ENCODE measurements at places on chromosomes 2 and 18. TPM values are rescaled to one million over a fixed set of nuclear protein-coding genes. Genes with fewer than 3 reads are reported as not detected.

DNA sequence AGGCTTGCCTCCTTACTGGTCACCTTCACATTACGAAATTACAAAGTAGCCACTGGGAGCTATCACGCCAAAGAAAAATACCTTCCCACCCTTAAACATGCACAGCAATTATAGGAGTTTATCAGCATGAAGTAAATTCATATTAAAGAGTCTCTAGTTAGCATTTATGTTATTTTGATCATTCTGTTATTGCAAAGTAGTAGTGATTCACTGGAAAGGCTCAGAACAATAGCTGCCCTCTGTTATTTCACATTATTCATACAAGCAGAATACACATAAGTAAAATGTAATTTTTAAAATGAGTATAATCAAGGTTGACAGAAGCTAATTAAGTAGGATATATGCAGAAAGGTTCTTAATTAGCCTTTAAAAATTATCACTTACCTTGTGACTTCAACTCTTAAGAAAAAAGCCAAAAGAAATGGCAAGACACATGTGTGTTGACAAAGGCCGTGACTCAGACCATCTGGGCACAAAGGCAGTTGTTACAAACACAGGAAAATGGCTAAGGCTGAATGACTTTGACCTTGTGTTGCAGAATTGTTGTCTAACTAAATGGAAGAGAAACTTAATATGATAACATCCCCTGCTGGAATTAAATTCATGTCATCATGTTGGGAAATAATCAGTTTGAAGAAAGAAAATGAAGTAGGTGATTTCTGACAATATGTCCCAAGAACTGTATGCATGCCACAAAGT, 108.3 kb downstream of the ARL6IP6 start:
- H3K27ac ChIP-seq: no peak overlapping the region
- DNase-seq: no peak
- no peak overlapping the region for H3K4me3 ChIP-seq
- no peaks in the 10 kb centered on the region for H3K4me1 ChIP-seq
- no peaks in the 10 kb centered on the region for H3K36me3 ChIP-seq
- no peaks in the 10 kb centered on the region for H3K27me3 ChIP-seq

- no peaks in the 10 kb centered on the region for H3K27me3 ChIP-seq
- H3K4me1 ChIP-seq: no peaks in the 10 kb centered on the region
- no peak overlapping the region for H3K27ac ChIP-seq
- no peak for DNase-seq
Observed at GRCh38 chr2:27823569-27823968, 52.0 kb downstream of the MRPL33 start.

GRCh38 chr2:134074619-134075018, 179.3 kb upstream of the MGAT5 start:
- H3K27me3 ChIP-seq: peaks cover 6% of the 10 kb centered on the region
- H3K36me3 ChIP-seq: no peaks in the 10 kb centered on the region
- H3K4me3 ChIP-seq: no peak overlapping the region
- no peaks in the 10 kb centered on the region for H3K4me1 ChIP-seq
- H3K27ac ChIP-seq: no peak overlapping the region
- DNase-seq: no peak

DNA sequence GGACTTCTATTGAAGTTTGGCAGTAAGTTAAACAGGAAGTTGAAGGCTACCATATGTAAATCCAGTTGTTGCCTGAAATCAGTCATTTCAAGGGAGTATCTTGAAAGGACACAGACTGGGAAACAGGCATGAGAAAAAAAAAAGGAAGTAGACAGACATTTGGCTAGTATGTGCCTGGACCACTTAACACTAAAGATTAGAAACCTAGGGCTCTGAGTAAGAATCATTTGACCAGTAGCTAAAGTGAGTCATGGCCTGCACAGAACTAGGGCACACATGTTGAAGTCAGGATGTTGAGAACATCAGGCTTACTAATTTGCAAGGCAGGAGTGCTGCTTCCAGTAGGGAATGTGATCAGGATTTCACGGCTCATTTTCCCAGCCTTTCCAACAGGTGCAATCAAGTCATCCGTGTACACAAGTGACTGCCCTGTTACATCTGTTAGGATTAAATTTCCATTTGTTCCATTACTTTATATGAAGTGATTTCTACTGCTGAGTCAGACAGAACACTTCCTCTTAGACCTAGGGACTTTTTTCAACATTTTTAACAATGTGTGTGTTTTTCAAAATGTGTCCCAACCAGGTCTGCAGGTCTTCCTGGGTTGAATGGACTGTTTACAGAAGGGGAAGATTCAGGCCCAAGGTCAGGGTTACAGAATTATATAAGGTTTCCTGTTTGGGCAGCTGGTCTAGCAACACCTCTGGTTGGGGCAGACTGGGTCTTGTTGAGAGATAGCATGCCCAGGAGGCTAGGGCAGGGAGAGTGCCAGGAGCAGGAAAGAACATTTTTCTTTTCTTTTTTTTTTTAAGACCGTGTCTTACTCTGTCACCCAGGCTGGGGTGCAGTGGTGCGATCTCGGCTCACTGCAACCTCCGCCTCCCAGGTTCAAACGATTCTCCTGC, 145.6 kb downstream of the TGIF1 start:
- DNase-seq: peak; percentile 51
- H3K36me3 ChIP-seq: peaks cover 11% of the 10 kb centered on the region
- H3K27ac ChIP-seq: peak overlapping the region; percentile 94
- peaks cover 72% of the 10 kb centered on the region for H3K4me1 ChIP-seq

- H3K36me3 ChIP-seq: no peaks in the 10 kb centered on the region
- H3K27me3 ChIP-seq: peaks cover 5% of the 10 kb centered on the region
- H3K27ac ChIP-seq: peak overlapping the region; percentile 21
- no peak for DNase-seq
- peak overlapping the region; percentile 1 for H3K4me3 ChIP-seq
Observed at GRCh38 chr2:70817284-70817954, 3.0 kb downstream of the CLEC4F start.

- DNase-seq: no peak
- no peaks in the 10 kb centered on the region for H3K27me3 ChIP-seq
- no peaks in the 10 kb centered on the region for H3K4me1 ChIP-seq
Observed at GRCh38 chr2:14743861-14744260, 111.3 kb downstream of the LRATD1 start.

DNA sequence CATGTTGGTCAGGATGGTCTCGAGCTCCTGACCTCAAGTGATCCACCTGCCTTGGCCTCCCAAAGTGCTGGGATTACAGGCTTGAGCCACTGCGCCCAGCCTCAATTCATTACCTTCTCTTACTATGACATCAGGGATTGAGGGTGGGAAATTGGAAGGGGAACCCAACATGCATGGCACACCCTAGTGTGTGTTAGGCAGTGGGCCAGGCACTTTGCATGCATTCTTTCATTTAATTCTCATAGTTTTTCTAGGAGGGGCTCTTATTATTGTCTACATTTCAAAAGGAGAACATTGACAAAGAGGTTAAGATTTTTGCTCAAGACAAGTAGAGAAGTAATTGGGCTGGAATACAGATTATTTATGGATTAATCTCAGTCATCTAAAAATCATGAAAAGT, 10.9 kb upstream of the DNAJB2 start:
- H3K4me3 ChIP-seq: no peak overlapping the region
- no peaks in the 10 kb centered on the region for H3K27me3 ChIP-seq
- H3K27ac ChIP-seq: no peak overlapping the region

- H3K36me3 ChIP-seq: no peaks in the 10 kb centered on the region
- H3K27ac ChIP-seq: no peak overlapping the region
- no peaks in the 10 kb centered on the region for H3K4me1 ChIP-seq
- H3K27me3 ChIP-seq: no peaks in the 10 kb centered on the region
- no peak overlapping the region for H3K4me3 ChIP-seq
Observed at GRCh38 chr2:2263196-2263829, 67.8 kb downstream of the MYT1L start.

DNA sequence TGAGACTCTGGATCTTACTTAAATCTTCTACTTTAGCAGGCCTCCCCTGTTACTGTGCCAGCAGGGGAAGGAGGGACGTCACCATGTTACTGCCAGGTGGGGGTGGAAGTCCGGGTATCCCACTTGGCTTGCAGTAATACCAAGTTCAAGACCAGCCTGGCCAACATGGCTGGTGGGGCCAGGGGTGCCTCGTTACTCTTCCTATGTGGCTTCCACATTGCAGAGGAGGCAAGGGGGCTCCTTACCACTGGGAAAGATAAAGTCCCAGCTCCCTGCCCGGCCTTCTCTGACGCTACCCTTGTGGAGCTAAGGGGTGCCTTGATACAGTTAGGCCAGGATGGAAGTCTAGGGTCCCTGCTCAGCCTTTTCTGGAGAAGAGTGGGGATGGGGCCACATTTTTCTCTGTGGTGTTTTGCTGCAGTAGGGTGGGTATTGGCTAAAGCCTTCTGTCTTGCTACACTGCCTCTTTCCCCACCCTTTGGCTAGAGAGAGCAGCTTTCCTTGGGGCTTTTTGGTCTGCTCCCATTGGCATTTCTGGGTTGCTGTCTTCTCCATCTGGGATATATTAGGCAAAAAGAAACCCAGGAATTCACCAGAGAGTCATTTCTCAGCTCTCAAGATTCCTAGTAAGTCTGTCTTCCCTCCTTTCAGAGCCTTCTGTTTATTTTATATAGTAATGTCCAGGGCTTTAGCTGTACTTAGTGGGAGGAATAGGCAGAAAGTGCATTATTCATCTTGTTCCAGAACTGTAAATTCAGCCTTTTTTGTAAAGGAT, 21.9 kb downstream of the ELMOD3 start:
- H3K27ac ChIP-seq: no peak overlapping the region
- no peak overlapping the region for H3K4me3 ChIP-seq
- H3K36me3 ChIP-seq: peaks cover 7% of the 10 kb centered on the region
- no peak for DNase-seq

GRCh38 chr18:67518566-67518965, 2.0 kb upstream of the DSEL start:
- H3K27me3 ChIP-seq: peaks cover 51% of the 10 kb centered on the region
- no peak for DNase-seq
- H3K36me3 ChIP-seq: no peaks in the 10 kb centered on the region
- no peak overlapping the region for H3K27ac ChIP-seq
- H3K4me3 ChIP-seq: no peak overlapping the region
- peaks cover 27% of the 10 kb centered on the region for H3K4me1 ChIP-seq

- no peak overlapping the region for H3K27ac ChIP-seq
- H3K36me3 ChIP-seq: no peaks in the 10 kb centered on the region
- H3K4me1 ChIP-seq: peaks cover 21% of the 10 kb centered on the region
- no peak for DNase-seq
- H3K4me3 ChIP-seq: no peak overlapping the region
- no peaks in the 10 kb centered on the region for H3K27me3 ChIP-seq
Observed at GRCh38 chr2:206556357-206556949, 85.8 kb upstream of the FAM237A start.

DNA sequence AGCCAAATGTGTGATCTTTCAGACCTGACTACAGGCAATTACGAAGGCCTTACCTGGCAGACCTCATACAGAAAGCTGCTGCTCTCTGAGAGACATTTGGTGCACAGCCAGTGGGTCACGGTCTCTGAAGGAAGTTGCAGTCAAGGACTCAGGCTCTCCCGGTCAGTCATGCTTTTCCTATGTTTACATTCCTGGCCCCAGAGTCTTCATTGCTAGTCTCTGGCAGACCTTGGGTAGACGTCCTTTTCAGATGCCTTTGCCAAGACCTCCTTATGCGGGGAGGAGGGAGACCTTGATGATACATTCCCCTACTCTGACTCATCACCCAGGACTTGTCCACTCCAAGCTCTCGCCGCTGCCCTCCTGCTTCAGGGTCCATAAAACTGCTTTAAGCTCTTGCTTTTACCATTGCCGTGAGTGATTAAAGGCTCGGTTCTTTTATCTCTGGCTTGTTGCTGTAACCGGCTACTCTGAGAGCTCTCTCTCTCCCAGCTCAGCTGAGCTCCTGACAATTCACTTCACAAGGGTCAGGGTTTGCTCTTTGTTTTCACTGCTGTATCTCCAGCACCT, 62.0 kb upstream of the SLC35F5 start:
- no peaks in the 10 kb centered on the region for H3K27me3 ChIP-seq
- H3K4me1 ChIP-seq: no peaks in the 10 kb centered on the region
- no peak for DNase-seq
- no peak overlapping the region for H3K4me3 ChIP-seq
- H3K36me3 ChIP-seq: no peaks in the 10 kb centered on the region
- no peak overlapping the region for H3K27ac ChIP-seq

DNA sequence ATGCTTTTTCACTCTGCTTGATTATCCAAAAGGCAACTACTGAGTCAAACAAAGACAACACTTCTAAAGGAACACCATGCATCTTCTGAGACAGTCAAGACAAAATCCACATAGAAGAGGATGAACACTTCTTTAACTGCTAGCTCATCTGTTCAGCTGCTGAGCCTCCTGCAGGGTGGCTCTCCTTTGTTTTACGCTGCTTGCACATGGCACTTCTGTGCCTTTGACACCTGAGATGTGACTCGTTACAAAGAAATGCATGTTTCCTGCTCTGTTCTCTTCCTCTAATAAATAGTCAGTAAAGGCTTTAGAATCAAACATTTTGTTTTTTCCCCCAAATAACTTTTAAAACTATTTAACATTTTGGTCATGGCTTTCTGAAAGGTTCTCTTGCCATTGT, 1129.4 kb downstream of the TDRD15 start:
- H3K4me1 ChIP-seq: no peaks in the 10 kb centered on the region
- H3K27me3 ChIP-seq: no peaks in the 10 kb centered on the region
- no peak overlapping the region for H3K27ac ChIP-seq
- H3K36me3 ChIP-seq: no peaks in the 10 kb centered on the region

DNA sequence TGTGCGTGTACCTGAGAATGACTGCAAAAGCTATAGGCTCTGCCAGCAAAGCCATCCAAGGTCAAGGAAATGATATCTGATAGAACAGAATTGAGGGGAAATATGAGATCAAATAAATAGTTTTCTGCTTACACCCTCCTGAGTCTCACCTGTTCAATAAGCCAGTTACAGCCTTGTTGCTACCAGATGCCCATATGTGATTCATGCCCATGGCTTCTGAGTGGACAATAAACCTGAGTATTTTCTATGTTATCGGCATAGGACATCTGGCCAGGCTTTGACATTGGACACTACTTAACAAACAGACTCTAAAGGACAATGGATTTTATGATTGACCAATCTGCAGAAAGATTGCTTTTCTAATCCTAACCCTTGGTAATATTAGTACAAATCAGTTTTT, 297.9 kb downstream of the LRATD1 start:
- H3K4me3 ChIP-seq: no peak overlapping the region
- no peaks in the 10 kb centered on the region for H3K36me3 ChIP-seq
- no peak overlapping the region for H3K27ac ChIP-seq
- peaks cover 14% of the 10 kb centered on the region for H3K27me3 ChIP-seq
- no peaks in the 10 kb centered on the region for H3K4me1 ChIP-seq
- DNase-seq: no peak

GRCh38 chr2:109594246-109594885, 19.4 kb downstream of the SEPTIN10 start:
- no peak overlapping the region for H3K4me3 ChIP-seq
- H3K27me3 ChIP-seq: no peaks in the 10 kb centered on the region
- no peaks in the 10 kb centered on the region for H3K4me1 ChIP-seq
- H3K27ac ChIP-seq: no peak overlapping the region
- no peaks in the 10 kb centered on the region for H3K36me3 ChIP-seq

STARD6 gene
- total RNA-seq: 0.23 TPM

RTP5 gene
- 0.12 TPM for total RNA-seq

NCKAP5 gene
- not detected for total RNA-seq

ATOH8 gene
- not detected for total RNA-seq

CREB1 gene
- 125 TPM for total RNA-seq

PASK gene
- total RNA-seq: 171 TPM
